ENCODE measurements at places on chromosomes 6 and 20.

DNA sequence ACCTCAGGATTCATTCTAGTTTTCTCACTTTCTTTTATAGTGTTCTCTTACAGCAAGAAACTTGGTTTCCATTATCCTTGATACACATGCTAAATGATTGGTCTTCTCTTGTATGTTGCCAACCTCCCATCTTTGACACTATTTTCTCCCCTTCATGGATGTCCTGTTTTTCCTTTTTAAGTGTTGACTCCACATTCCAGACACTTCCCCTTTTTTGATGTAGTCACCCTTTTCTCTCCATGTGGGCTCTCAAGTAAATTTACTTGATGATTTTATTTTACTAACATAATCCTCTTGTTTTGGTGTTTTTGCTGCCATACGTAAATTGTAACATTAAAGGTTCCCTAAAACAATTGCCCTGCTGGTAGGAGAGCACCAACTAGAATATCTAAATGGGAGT, 148.1 kb downstream of the ZFAND3 start:
- no peak for DNase-seq

GRCh38 chr6:143323729-143324470, 126.6 kb downstream of the ADAT2 start:
- DNase-seq = no peak

DNA sequence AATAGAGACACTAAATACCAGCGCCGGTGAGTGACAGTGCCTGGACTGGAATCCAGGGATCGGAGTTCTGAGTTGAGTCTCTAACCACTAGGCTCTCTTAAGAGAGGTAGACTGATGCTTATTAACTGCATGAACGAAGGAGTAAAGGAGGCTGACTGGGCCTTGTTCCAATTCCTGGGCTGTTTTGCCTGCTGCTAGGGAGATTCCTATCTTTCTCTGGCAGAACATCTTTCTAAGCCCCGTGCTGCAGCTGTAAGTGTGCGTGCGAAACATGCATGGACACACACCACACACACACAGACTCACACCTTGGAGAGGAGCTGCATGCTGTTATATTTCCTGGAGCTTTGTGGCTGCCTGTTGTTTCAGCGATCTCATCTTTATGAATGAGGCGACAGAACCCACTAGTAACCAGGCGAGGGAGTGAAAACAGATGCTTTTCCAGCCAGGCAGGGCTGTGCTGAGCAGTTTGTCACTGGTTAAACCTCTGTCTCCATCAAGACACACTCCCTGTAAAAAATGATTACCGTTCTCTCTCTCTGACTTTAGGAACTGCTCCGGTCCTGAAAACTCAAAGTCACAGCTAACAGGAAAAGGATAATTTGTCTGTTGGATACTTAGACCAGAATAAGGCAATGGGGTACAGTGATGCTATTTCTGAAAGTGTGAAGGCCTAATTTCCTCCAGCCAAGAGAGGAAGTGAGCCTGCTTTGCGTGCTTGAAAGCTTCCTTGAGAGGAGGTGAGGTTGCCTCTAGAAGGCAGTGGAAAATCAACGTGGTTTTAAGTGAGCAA, 157.4 kb upstream of the ZNF217 start:
- DNase-seq = peak; percentile 81

DNA sequence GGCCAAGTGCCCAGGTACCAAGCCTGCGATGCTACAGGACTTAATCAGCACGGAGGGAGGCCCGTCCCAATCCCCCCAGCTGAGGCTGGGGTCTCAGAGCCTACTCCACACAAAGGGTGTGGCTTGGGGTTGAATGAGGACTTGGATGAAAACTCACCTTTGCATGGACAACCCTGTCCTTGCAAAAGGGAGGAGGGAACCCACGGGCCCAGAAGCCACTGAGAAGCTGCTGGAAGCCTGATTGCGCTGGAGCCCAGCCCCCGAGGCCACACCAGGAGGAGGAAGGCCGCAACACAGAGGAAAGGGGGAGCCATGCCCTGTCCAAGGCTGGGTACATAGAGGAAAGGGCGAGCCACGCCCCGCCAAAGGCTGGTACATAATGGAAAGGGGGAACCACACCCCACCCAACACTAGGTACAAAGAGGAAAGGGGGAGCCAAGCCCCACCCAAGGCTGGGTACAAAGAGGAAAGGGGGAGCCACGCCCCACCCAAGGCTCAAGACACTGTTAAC, 158.8 kb downstream of the DLL1 start:
- no peak for DNase-seq

DNA sequence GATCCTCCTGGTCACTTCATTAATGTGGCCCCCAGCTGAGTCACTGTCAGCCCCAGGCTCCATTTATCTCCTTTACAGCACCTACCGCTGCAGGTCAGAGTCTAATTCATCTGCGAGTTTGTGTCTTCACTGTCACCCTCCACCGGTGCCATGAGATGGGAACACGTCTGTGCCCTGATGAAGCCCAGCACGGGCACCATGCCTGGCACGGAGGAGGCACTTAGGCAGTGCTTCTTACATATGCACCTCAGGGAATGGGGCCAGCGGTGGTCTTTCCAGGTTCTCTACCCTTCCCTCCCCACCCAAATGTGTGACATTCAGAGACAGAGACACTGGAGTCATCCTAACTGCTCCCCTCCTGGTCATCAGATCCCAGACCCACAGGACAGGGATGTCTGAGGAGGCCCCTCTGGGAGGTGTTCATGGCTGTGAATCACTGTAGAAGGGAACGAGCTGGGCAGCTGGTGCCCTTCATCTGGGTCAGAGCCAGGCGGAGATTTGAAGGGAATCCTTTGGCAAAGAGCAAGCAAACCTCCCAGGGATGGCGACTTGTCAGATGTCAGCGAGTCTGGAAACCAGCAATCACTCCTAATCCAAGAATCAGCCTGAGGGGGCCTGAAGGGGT, 364.6 kb downstream of the PREX1 start:
- no peak for DNase-seq

GRCh38 chr6:78502386-78502887, 364.9 kb upstream of the IRAK1BP1 start:
- DNase-seq = no peak

DNA sequence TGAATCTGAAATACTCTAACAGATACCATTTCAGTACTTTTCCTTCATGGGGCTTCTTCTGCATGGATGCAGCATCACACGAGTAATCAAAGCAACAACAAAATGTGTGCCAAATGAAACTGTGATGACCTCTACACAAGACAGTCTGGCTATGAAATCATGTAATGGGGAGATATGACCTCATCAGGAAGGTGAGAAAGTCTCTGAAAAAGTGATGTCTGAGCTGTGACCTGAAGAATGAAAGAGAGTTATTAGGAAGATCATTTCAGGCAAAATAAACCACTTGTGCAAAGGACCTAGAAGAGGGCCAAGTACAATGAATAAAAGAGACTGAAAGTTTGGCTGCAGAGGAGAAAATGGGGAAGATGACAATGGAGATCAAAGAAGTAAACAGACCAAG, 182.8 kb downstream of the PTPRK start:
- no peak for DNase-seq

DNA sequence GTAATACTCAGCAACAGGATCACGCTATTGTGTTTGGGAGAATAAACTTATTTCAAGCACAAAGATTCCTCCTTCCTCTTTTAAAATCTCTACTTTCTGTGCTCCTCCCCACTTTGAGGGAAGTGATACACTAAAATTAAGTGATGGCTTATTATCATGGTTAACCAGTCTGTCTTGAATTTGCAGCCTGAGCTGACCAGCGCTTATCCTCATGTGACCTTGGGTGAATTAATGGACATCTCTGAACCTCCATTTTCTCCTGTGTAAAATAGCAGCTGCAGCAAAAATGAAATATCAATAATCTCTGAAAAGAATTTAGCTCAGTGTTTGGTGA, 222.6 kb downstream of the BCAS1 start:
- no peak for DNase-seq

DNA sequence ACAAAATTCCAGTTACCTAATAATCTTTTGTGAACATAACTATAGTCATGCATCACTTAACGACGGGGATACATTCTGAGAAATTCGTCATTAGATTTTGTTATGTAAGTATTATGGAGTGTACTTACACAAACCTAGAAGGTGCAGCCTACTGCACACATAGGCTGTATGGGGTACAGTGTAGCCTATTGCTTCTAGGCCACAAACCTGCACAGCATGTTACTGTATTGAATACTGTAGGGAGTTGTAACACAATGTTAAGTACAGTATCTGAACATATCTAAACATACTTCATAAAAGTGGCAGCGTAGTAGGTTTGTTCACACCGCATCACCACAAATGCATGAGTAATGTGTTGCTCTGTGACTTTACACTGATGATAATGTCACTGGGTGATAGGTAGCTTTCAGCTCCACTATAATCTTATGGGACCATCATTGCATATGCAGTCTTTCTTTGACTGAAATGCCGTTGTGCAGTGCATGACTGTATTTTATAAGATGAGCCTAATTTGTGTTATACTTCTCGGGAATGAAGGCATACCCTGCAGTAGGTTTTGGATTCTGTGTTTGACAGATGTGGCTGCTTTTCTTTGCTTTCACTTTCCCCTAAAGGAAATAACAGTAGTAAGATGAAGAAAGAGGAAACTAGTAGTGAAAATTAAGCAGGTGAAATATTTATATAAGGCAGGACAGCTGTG, 365.6 kb downstream of the FARS2 start:
- no peak for DNase-seq

- DNase-seq = no peak
Observed at GRCh38 chr6:67068781-67069180, 1361.8 kb upstream of the EYS start.

DNA sequence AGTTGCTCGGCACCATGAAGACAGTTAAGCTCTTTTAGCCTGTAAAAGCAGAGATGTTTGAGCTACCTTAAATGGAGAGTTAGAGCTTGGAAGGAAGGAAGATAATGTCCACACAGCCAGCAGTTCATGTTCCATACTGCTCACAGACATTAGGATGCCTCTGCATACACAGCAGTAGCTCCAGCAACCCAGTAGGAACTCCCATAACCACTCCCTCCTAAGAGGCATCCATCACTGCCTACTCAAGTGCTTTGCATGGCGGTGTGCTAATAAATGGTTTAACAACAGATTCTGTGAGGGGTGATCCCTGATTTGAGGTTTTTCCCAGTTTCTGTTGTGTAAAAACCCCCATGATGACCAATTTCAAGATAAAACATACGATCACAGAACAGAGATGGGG, 286.4 kb downstream of the HACE1 start:
- no peak for DNase-seq

DNA sequence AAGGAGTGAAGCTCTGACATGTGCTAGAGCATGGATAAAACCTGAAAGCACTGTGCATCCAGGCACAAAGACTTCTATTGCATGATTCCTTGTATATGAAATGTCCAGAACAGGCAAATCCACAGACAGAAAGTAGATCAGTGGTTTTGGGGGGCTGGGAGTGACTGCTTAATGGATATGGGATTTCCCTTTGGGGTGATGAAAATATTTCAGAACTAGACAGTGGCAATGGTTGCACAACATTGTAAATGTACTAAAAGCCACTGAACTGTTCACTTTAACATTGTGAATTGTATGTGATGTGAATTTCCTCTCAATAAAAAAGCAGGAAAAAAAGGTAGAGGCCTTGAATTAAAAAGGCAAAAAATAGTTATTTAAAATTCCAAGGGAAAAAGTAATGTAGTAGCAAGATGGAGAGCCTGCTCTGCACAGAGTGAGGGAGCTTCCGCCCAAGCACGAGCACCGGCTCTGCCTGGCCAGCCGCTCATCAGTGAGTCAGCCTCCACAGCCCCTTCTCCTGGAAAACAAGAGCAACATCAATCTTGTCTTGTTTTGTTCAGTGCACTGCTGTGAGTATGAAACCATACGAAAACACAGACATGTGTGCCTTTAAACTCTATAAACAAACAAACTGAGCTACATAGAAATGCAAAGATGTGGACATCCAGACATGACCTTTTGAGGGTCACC, 74.6 kb upstream of the THBS2 start:
- DNase-seq = peak; percentile 72

DNA sequence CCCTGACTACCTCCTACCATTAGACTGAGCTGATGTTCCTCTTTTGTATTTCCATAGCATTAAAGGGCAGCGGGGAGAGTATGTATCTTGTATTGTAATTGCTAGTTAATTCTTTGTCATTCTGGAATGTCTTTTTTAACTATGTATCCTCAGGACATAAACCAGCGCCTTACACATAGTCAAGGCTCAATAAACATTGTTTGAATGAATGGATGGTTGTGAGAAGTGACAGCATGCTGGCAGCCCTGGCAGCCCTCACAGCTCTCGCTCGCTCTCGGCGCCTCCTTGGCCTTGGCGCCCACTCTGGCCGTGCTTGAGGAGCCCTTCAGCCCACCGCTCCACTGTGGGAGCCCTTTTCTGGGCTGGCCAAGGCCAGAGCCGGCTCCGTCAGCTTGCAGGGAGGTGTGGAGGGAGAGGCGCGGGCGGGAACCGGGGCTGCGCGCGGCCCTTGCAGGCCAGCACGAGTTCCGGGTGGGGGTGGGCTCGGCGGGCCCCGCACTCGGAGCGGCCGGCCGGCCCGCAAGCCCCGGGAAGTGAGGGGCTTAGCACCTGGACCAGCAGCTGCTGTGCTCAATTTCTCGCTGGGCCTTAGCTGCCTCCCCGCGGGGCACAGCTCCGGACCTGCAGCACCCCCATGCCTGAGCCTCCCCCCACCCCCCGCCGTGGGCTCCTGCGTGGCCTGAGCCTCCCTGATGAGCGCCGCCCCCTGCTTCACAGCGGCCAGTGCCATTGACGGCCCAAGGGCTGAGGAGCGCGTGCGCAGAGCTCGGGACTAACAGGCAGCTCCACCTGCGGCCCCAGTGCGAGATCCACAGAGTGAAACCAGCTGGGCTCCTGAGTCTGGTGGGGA, 93.1 kb downstream of the RNF182 start:
- no peak for DNase-seq

Measured in astrocyte of the spinal cord (primary cell).